HTR-8/SVneo (cell line): ENCODE measurements at places on chromosomes 1 and 21.

DNA sequence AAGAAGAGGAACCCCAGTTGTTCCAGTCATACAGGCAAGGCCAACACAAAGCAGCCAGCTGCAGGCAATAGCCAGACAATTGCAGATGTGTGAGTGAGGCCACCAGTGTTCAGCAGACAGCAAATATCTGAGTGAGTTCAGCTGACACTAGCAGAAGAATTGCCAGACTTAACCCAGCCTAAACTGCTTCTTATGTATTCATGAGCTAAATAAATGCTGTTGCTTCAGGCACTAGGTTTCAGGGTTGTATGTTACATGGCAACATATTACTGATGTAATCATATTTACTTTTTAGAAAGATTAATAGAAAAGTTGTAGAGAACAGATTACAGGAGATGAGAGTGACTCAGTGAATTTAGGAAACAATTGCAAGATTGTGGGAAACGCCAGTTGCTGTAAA lies 129.8 kb upstream of the CHODL start:
- DNase-seq: no peak

GRCh38 chr1:70043804-70044203 lies 161.6 kb downstream of the LRRC40 start:
- DNase-seq: peak; percentile 11

DNA sequence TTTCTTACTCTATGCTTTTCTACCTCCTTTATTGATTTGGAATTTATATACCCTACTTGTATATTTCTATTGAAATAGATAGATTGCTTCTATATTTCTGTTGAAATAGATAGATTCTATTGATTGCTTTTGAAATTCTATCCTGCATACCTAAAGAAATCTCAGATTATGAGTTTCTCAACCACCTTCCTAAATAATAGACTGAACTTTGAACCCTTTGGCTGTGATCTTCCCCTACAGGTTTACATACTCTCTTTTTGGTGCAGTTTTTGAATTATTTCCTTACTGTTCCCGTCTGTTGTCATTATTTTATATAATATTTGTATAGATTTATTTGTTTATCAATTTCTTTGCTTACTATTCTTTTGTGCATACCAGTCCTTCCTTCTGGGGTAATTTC lies 20.4 kb upstream of the CSF3R start:
- DNase-seq: no peak

DNA sequence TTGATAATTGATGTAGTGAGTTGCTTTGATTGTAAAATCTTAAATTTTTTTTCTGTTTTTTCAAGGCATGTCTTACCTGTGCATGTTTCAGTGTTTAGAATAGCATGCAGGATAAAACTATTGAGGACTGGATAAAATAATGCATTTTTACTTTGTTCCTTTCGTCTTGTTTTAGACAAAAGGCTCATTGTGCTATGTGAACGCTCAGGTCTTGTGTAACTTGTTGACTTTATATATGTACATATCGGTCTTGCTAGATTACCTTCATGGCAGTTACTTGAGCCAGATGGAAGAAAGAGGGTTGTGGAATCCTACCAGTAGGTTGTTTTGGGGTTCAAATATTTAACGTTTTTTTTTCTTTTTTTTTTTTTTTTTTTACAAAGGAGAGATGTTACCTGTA lies 7.0 kb downstream of the NFIA start:
- DNase-seq: no peak

GRCh38 chr1:71657891-71658679 lies 577.2 kb upstream of the ZRANB2 start:
- no peak for DNase-seq

- DNase-seq: no peak
Observed at GRCh38 chr1:54987919-54988705, 7.7 kb downstream of the TMEM61 start.
